ENCODE measurements at places on chromosomes 3 and 15.

DNA sequence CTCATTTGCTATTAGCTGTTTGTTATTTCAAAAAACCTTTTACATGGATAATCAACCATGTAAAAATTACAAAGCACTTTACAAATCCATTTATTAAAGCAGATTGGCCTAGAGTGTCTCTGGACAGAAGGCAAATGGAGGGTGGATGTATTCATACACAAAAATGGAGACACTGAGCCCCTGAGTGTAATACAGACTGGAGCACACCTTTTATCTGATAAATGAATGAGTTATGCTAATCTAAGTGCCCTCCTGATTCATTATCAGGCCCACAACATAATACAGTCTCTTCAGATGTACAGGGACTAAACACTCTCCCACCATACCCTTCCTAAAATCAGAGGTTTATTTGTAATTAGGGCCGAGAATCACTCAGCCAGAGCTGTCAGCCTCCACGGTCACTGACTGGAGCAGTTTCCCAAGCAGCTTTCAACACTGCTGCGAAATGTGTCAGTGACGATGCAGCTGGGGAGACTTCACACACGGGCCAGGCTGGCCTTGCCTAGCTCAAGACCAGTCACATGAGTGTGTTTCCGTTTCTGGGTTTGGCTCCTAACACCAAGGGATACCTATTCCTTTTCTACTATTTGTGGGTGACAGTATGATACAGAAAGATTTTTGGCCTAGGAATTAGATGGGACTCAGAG, 271.8 kb downstream of the ZIC1 start:
- no peaks in the 10 kb centered on the region for H3K4me1 ChIP-seq
- no peak overlapping the region for H3K27ac ChIP-seq
- H3K27me3 ChIP-seq, result no peaks in the 10 kb centered on the region
- H3K36me3 ChIP-seq, result no peaks in the 10 kb centered on the region
- no peak overlapping the region for H3K4me3 ChIP-seq

GRCh38 chr15:34314491-34315490, 22.8 kb downstream of the SLC12A6 start:
- H3K4me3 ChIP-seq, result no peak overlapping the region
- no peak for DNase-seq
- no peaks in the 10 kb centered on the region for H3K27me3 ChIP-seq
- peaks cover 13% of the 10 kb centered on the region for H3K36me3 ChIP-seq
- H3K27ac ChIP-seq, result no peak overlapping the region

- H3K27ac ChIP-seq, result no peak overlapping the region
- no peak overlapping the region for H3K4me3 ChIP-seq
- H3K36me3 ChIP-seq, result peaks cover 30% of the 10 kb centered on the region
Measured at GRCh38 chr3:105788593-105788992, 80.2 kb downstream of the CBLB start.

- H3K36me3 ChIP-seq, result no peaks in the 10 kb centered on the region
- no peak overlapping the region for H3K4me3 ChIP-seq
- no peaks in the 10 kb centered on the region for H3K27me3 ChIP-seq
- no peak overlapping the region for H3K27ac ChIP-seq
- H3K4me1 ChIP-seq, result peaks cover 16% of the 10 kb centered on the region
Measured at GRCh38 chr3:58055314-58055713, 47.1 kb downstream of the FLNB start.

- peak; percentile 36 for DNase-seq
- H3K4me1 ChIP-seq, result peaks cover 89% of the 10 kb centered on the region
- peak overlapping the region; percentile 99 for H3K27ac ChIP-seq
- no peaks in the 10 kb centered on the region for H3K27me3 ChIP-seq
Measured at GRCh38 chr15:101201411-101202174, 50.3 kb downstream of the CHSY1 start.

DNA sequence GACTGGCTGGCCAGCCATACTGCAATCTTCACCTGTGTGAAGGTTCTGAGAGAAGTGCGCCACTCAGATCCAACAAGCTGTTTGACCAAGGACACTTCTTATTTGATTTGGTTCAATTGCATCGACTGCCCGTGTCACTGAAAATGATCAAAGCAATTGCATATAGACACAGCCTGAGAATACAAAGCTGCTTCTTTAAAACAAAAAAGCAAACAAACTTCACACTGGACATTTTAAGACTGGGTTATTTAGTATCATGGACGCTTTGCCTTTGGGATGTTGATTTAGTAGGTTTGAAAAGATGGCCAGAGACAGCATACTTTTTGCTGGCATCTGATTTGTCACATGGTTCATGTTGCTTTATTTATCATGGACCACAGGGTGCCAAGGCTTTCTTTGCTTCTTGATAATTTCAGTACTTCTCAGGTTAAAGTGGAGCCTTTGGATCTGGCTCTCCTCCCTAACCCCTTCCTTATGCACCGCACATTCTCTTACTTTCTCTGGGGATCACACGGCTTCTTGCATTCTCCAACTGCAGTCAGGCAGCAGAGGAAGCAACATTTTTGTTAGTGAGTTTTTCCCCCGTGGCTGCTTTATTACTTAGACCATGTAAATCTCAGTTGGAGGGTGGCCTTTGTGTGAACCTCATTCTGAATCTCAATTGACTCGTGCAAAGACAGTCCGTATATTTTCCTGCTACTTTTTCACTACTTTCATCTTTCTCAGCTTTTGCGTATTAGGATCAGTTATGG, 151.0 kb downstream of the CD47 start:
- no peak overlapping the region for H3K4me3 ChIP-seq
- DNase-seq, result no peak
- peaks cover 7% of the 10 kb centered on the region for H3K27me3 ChIP-seq
- H3K27ac ChIP-seq, result no peak overlapping the region

GRCh38 chr3:52379610-52380009, 63.5 kb downstream of the DNAH1 start:
- H3K4me3 ChIP-seq, result no peak overlapping the region
- H3K4me1 ChIP-seq, result no peaks in the 10 kb centered on the region
- no peak for DNase-seq
- no peaks in the 10 kb centered on the region for H3K27me3 ChIP-seq
- H3K36me3 ChIP-seq, result no peaks in the 10 kb centered on the region
- H3K27ac ChIP-seq, result no peak overlapping the region

DNA sequence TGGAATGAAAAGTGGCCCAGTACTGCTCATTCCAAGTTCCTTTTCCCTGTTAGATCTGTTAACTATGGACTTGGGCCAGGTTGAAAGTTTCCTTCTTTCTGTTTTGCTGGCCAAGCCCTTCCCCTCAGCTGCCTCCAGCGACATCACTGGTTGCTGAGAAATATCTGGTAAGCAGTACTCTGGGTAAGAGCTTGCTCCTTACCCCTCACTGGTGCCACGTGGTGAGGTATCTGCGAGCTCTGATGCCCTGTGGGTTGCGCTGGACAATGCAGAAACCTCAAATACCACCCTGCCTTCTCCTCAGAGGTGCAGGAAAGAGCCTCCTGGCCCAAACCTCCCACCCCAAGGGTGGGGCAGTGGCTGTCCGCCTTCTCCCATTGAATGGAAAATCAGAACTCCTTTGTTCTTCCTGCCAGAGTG, 42.9 kb upstream of the APH1B start:
- no peak for DNase-seq
- peaks cover 62% of the 10 kb centered on the region for H3K4me1 ChIP-seq
- no peak overlapping the region for H3K27ac ChIP-seq
- no peaks in the 10 kb centered on the region for H3K27me3 ChIP-seq

- H3K27ac ChIP-seq, result no peak overlapping the region
- H3K4me3 ChIP-seq, result no peak overlapping the region
- H3K4me1 ChIP-seq, result peaks cover 10% of the 10 kb centered on the region
- H3K36me3 ChIP-seq, result no peaks in the 10 kb centered on the region
- DNase-seq, result no peak
Measured at GRCh38 chr15:80856809-80857377, 77.7 kb downstream of the CEMIP start.

DNA sequence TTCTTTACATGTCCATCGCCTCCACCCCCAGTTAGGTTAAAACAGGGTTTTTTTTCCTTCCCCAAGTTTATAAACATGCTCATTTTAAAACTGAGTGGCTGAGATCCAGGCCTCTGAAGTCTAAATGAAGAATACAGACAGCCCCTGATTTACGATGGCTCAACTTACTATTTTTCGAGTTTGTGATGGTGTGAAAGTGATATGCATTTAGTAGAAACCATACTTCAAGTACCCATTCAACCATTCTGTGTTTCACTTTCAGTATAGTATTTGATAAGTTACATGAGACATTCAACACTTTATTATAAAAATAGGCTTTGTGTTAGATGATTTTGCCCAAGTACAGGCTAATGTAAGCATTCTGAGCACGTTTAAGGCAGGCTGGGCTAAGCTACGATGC, 30.5 kb upstream of the GNB5 start:
- DNase-seq, result no peak
- H3K4me3 ChIP-seq, result peak overlapping the region; percentile 87
- peaks cover 5% of the 10 kb centered on the region for H3K36me3 ChIP-seq
- H3K4me1 ChIP-seq, result peaks cover 44% of the 10 kb centered on the region

DNA sequence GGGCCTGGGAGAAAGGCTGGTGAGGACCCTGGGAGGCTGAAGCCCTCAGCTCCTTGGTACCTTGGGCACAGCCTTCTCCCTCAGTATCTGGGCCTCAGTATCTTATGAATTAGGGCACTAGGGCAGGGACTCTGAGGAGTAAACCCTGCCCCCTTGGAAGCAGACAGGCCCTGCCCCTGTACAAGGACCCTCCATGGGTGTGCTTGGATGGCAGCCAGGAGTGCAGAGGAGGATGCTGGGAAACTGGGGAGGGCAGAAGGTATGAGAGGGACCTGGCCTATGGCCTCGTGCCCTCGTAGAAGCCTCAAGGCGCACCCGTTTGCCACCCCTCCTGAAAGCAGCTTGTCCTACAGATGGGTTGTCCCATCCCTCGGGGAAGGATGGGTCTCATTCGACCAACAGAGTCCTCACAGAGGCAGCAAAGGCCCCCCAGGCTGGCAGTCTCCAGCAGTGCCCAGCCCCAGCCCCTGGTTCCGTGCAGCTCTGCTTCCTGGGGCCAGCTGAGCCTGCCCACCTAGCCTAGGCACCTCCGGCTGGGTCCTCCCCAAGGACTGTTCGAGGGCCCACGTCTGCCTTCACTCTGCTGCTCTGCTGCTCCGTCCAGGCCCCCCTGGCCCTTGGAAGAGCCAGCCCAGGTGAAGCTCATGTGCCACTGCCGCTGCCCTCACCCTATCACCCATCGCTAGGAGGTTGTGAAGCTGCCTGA, 15.3 kb upstream of the SEMA3F start:
- H3K4me1 ChIP-seq, result peaks cover 10% of the 10 kb centered on the region
- H3K4me3 ChIP-seq, result no peak overlapping the region
- H3K36me3 ChIP-seq, result no peaks in the 10 kb centered on the region
- no peaks in the 10 kb centered on the region for H3K27me3 ChIP-seq

GRCh38 chr3:57890874-57891273, 117.3 kb upstream of the FLNB start:
- peaks cover 11% of the 10 kb centered on the region for H3K36me3 ChIP-seq
- no peak overlapping the region for H3K4me3 ChIP-seq
- DNase-seq, result no peak
- H3K27me3 ChIP-seq, result no peaks in the 10 kb centered on the region
- no peaks in the 10 kb centered on the region for H3K4me1 ChIP-seq

GRCh38 chr3:102174312-102174712, 260.5 kb upstream of the ZPLD1 start:
- no peak for DNase-seq
- peaks cover 11% of the 10 kb centered on the region for H3K27me3 ChIP-seq
- H3K27ac ChIP-seq, result no peak overlapping the region
- H3K36me3 ChIP-seq, result no peaks in the 10 kb centered on the region
- H3K4me3 ChIP-seq, result no peak overlapping the region

- H3K27ac ChIP-seq, result no peak overlapping the region
- DNase-seq, result no peak
- H3K36me3 ChIP-seq, result peaks cover 56% of the 10 kb centered on the region
- no peaks in the 10 kb centered on the region for H3K27me3 ChIP-seq
- H3K4me3 ChIP-seq, result no peak overlapping the region
Measured at GRCh38 chr3:57627976-57628375, 30.8 kb upstream of the ARF4 start.

- no peak for DNase-seq
- no peak overlapping the region for H3K27ac ChIP-seq
- H3K4me1 ChIP-seq, result peaks cover 15% of the 10 kb centered on the region
Measured at GRCh38 chr3:119304201-119304713, 10.1 kb downstream of the ARHGAP31 start.
